ENCODE measurements at places on chromosomes 3 and 15.
A peak's percentile ranks its signal among the peaks of the same experiment; 100 is the strongest.

DNA sequence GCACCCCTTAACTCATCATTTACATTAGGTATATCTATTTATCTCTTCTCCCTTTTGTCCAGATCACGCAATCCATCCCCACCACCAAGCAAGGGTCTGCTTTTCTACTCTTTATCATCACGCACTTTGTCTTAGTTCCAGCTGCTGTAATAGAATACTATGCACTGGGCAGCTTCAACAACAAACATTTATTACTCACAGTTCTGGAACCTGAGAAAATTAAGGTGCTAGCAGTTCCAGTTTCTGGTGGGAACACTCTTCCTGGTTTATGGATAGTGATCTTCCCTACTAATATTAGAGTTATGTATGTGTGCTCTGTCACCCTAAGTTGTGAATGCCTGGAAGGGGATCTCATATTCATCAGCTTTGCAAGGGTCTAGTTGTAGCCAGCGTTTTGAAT lies 687.0 kb downstream of the NTRK3 start:
- DNase-seq: no peak

GRCh38 chr3:13261104-13261830 lies 158.9 kb downstream of the NUP210 start:
- DNase-seq: no peak

DNA sequence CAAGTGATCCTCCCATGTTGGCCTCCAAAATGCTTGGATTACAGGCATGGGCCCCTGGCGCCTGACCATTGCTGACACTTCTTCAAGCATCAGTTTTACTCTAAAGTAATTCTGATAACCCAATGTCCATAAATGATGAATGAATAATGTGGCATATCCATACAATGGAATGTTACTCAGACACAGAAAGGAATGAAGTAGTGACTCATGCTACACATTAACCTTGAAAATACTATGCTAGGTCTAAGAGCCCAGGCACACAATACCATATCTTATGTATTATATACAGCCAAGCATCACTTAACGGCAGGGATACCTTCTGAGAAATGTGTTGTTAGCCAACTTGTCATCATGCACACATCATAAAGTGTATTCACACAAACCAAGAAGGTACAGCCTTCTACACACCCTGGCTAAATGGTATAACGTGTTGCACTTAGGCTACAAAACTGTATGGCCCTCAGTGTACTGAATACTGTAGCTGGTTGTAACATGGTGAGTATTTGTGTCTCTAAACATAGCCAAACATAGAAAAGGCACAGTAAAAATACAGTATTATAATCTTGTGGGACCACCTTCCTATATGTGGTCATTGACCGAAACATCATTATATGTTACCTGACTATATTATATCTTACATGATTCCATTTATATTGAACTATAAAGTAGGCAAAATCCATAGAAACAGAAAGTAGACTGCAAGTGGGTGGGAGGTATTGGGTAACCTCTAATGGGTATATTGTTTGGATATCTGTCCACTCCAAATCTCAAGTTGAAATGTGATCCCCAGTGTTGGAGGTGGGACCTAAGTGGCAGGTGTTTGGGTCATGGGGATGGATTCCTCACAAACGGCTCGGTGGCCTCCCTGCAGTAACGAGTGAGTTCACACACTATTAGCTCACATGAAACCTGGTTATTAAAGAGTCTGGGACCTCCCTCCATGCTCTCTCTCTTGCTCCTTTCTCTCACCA lies 31.4 kb downstream of the MKRN2 start:
- DNase-seq: no peak

- no peak for DNase-seq
Observed at GRCh38 chr15:28993720-28994053, 107.9 kb downstream of the APBA2 start.

DNA sequence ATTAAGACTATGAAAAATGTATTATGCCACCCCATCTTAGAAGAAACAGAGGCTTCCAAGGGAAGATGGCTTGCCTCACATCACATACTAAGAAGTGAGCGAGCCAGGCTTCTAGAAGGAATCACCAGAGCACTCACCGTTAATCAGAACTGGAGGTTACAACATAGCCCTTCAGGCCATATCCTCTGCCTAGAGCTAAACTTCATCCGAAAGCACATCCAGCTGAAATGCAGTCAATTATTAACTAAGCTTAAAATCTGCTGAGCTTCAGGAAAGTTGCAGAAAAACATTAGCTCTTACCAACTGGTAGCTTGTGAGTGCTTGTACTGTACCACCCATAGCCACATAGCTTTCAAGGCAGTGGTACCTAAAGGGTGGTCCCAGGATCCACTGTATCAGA lies 483.2 kb downstream of the TBL1XR1 start:
- DNase-seq: no peak

- DNase-seq: no peak
Observed at GRCh38 chr3:169901453-169901852, 9.9 kb upstream of the SAMD7 start.

DNA sequence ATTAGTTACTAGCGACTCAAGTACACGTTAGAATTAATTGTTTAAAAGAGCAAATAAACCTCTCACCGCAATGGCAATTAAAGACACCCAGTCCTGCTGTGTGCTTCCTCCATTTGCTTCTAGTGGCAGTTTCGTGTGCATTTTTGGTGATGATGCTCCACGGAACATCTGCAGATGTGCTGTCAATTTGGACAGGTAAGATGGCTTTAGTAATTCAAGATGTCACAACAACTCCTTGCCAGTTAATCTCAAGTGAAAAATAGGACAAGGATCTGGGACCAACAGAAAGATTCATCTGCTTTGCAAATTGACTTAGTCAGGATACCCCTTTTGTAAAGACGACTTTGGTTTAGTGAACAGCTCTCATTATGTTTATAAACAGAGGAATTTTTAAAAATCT lies 320.9 kb downstream of the GABRB3 start:
- no peak for DNase-seq

- no peak for DNase-seq
Observed at GRCh38 chr3:16883057-16883722, 1.6 kb upstream of the PLCL2 start.

GRCh38 chr3:10600726-10601125 lies 95.3 kb upstream of the ATP2B2 start:
- DNase-seq: no peak

DNA sequence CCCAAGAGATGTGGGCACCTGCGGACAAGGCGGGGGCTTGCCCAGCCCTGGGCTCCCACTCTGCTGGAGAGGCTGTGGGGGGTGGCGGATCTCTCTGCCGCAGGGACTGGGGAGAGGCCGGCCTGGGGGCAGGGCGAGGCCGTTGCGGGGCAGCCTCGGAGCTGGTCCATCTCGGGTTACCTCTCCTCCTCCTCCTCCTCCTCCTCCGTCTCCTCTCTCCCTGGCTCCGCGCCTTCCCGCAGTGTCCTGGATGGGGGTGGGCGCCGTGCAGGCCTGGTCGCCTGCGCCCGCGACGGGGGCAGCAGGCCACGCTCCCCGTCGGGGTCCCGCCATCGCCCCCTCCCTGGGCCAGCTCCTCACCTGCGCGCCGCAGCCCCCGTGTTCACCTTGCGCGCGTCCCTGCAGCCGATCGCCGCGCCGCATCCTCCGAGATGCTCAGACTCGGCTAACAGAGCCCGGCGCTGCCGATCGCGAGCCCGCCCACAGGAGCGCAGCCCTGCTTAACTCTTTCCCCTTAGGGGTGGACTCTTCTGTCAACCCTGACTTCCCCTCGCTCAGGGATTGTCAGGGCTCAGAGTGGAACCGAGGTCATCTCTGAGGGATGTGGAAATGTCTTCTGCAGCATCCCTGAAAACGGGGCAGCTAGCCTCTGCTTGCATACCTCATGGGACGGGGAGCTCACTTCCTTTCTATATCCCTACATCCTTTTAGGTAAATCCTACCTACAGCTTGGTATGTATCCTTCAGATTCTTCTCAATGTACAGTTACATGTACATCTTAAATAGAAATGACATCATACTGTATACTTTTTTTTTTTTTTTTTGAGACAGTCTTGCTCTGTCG lies at the start of gene PRRT3:
Gene PRRT3 (minus strand): TSS at position 447 of the 844 bp plus-strand sequence. CDS start 2,293 bp downstream, outside the sequence.
- peak; percentile 50 for DNase-seq

- no peak for DNase-seq
Observed at GRCh38 chr15:88385078-88385700, 82.0 kb downstream of the MRPL46 start.

- no peak for DNase-seq
Observed at GRCh38 chr3:151393146-151393830, 8.7 kb upstream of the P2RY12 start.

DNA sequence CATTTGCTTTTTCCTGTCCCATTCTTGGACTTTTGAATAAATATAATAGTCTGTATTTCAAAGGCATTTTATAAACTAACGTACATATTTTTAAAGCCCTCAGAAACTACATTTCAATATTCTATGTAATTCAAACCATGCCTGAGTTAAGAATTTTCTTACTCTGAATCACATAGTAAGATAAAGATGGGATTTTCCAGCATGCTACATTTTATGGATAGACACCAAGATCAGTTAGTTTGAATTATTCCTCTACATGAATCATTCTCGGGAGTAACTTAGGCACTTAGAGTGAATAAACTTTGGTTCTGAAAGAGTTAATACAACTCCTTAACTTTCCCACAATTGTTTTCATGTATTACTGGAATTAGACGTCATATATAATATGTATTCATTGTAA lies 713.3 kb upstream of the CBLB start:
- DNase-seq: no peak

- peak; percentile 77 for DNase-seq
Observed at GRCh38 chr15:38817427-38818156, 253.0 kb upstream of the RASGRP1 start.
